ENCODE measurements at places on chromosomes 1 and 21.

DNA sequence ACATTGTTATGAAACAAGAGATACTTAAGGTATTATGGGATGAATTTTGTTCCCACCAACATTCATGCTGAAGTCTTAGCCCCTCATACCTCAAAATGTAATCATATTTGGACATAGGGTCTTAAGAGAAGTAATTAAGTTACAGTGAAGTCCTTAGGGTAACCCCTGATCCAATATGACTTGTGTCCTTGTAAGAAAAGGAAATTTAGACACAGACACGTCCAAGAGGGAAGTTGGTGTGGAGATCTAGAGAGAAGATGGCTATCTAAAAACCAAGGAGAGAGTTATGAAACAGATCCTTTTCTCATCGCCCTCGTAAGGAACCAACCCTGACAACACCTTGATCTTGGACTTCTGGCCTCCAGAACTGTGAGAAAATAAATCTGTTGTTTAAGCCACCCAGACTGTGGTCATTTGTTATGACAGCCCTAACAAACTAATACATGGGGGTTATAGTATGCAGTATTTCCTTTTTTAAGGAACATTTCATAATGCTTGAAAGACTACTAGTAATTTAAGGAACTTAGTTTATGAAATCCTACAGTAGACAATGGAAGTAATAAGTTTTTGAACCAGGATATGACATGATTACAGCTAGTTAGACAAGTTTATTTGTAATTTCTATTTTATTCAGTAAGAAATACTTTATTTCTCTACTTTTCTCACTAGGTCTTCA is 875.5 kb upstream of the ADGRL2 start:
- DNase-seq: no peak

- peak; percentile 23 for DNase-seq
Measured at GRCh38 chr1:151968058-151968457, 25.6 kb downstream of the S100A10 start.

DNA sequence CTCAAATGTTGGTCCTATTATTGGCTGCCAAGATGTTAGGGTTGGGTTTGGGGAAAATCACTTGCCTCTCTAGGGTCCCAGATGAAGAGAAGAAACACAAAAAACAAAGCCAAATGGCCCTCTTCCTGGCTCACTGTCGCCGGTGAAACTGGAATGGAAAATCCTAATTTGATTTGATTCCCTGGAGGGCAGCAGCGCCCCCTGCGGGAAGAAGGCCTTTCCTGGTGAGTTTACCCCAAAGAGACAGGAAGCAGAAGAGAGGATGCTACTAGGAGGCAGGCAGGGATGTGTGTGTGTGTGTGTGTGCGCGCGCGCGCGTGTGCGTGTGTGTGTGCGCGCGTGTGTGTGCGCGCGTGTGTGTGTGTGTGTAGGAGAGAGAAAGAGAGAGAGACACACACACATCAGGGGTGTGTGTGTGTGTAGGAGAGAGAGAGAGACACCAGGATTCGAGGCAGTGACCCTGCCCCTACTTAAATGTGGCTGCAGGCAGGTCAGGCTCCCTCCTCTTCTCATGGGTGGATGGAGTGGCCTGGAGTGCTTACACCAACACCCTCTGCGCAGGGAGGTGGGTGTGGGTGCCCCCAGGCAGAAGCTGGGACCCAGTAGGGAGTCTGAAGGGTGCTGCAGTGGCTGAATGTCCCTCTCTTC is 3.1 kb upstream of the SELENON start:
- DNase-seq: peak; percentile 48

GRCh38 chr1:3011127-3011526 is 10.1 kb upstream of the ACTRT2 start:
- DNase-seq: no peak

DNA sequence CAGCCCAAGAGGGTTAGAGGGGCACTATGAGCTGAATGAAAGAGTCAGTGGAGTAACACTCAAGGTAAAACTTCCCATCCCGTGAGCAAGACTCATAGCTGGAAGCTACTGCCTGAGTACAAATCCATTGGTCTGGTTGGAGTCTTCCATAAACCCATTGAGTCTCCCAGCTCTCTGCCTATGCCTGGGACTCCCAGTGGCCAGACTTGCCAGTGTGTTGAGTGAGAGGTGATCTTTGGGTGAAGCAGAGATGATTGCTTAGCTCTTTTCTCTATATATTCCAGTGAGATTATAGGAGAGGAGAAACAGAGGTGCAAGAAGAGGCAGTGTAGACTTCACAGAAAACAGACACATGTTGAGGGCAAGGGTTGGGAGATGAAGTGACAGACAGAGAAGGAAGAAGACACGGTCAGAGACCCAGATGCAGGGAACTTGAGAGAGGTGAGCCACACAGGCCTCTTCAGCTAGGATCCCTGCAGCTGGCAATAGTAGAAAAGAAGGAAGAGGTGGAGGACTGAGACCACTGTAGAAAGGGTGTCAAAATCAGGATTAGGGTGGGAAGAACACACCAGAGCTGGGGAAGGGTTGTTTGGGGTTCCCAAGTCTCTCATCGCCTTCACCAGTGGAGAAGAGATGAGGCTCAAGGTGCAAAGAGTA is 3.7 kb downstream of the FOXD2 start:
- peak; percentile 9 for DNase-seq

DNA sequence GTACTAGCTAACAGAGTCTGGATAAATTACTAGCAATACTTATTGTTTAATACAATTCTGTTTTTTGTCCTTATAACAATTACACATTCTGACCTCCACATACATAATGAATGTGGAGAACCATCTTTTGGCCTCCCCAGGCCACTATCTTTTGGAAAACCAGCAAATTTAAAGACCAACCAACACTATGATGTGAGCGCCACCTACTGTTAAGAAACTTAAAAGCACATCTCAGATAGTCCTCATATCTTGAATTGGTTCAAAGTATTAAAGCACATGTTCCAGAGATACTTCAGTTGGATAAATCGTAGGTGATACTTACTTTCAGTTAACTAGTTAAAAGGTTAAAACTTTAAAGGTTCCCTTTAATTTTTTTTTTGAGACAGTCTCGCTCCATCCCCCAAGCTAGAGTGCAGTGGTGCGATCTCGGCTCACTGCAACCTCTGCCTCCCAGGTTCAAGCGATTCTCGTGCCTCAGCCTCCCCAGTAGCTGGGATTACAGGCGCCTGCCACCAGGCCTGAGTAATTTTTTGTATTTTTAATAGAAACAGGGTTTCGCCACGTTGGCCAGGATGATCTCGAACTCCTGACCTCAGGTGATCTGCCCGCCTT is 29.3 kb upstream of the USP1 start:
- DNase-seq: peak; percentile 43

- no peak for DNase-seq
Measured at GRCh38 chr1:84735483-84735882, 45.2 kb upstream of the SSX2IP start.

GRCh38 chr1:92975551-92976232 is 14.4 kb upstream of the DIPK1A start:
- no peak for DNase-seq

DNA sequence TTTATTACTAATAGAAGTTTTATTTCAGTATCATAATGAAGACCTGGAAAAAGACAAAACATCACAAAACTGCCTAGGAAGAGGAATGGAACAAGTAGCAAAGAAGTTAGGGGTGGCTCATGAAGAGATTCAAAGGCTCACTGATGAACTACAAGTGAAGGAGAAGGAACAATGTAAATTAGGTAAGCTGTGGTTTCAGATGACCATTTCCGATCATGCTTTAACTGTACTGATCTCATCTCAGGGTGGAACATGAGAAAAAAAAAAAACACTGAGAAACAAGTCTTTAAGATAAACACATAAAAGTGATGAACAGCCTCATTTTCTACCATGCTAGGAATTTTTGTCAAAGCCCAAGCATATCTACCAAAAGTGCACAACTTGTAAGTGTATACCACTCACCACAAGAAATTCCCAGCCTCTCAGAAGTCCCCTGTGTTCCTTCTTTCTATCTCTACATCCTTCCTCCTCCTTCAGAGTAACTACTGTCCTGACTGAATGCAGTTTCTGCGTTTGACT is 19.6 kb downstream of the CCDC30 start:
- DNase-seq: no peak

GRCh38 chr1:36172983-36173382 is 17.0 kb downstream of the MAP7D1 start:
- peak; percentile 57 for DNase-seq

DNA sequence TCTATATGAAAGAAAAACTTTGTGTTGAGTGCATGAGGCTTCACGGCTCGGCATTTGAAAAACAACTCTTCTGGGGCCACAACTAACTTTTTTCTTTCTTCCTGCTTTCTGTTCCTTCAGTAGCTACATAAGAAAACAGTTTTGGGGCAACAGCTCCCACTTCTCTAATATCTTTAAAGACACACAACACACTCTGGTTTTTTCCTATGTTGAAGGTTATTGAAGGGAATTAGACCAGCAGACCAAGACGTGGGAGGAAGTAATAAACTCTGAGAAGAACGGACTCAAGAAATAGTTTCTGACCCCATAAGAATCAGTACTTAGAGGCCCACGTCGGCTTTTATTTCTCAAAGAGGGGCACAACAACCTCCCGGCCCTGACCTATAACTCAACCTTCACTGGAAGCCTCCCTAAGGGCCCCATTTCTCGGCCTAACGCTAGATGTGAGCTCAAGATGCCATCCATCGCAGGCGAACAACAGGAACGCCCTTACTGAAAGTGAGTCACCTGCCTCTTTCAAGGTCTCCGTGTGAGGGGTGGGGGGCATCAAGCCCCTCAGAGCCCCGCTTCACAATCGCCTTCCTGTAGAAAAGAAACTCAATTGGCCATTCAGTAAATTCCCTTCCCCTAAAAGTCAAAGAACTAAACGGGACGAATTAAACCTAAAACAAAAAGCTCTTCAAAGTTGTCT is 844 bp downstream of the ZMYM6 start:
- peak; percentile 57 for DNase-seq

- no peak for DNase-seq
Measured at GRCh38 chr1:10908266-10908665, 104.2 kb upstream of the TARDBP start.

- DNase-seq: no peak
Measured at GRCh38 chr1:224245188-224245587, 62.1 kb downstream of the DEGS1 start.

DNA sequence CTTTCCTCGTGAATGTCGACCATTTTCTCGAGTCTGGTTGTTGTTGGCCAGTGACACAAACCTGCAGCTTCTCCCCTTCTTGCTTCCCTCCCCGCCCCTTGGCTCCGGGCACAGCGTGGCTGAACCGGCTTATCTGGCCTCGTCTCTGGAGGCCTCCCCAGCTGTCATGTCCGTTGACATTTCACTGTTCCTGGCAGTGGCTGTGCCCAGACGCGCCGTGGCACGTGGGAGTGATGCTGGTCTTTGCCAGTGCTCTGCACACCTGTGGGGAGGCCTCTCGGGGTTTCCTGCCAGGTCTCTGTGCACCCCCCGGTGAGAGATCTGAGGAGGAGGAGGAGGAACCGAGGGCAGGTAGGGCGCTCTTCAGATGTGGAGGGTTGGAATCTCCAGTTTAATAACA is 23.7 kb downstream of the SKI start:
- DNase-seq: no peak

GRCh38 chr1:179184403-179184802 is 45.1 kb downstream of the ABL2 start:
- DNase-seq: no peak

DNA sequence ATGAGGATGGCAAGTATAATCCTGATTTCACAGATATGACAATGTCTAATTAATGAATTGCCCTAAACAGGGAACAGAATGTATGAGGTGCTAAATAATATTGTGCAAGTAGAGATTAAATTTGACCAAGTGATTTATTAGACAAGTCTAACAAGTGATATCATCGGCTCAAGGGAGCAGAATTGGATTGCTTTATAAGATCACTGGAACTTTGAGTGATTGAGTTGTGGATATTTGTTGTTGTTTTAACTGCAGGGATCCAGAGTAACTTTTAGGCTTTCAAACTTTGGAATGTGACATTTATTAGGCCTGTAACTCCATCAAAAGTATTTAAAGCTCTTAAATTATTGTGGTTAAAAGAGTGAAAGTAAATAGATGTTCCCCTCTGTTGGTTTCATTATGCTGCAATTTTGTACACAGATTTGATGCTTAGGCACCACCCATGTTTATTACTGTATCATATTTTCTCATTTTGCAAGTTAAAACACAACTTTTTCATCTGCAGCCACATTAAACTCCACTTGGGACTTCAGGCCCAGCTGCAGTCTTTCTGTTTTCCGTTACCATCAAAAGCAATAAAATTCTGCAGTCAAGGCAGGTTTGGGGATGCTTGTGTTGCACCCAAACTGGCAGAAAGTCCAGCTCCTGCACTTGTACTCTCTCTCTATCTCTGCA is 206.6 kb downstream of the HLX start:
- no peak for DNase-seq

- DNase-seq: no peak
Measured at GRCh38 chr1:26281971-26282370, 2.1 kb downstream of the SH3BGRL3 start.

- no peak for DNase-seq
Measured at GRCh38 chr1:206672011-206672688, 12.6 kb upstream of the MAPKAPK2 start.
